ENCODE measurements at places on chromosomes 1 and 21. TPM values are rescaled to one million over a fixed set of nuclear protein-coding genes. Genes with fewer than 3 reads are reported as not detected.

DNA sequence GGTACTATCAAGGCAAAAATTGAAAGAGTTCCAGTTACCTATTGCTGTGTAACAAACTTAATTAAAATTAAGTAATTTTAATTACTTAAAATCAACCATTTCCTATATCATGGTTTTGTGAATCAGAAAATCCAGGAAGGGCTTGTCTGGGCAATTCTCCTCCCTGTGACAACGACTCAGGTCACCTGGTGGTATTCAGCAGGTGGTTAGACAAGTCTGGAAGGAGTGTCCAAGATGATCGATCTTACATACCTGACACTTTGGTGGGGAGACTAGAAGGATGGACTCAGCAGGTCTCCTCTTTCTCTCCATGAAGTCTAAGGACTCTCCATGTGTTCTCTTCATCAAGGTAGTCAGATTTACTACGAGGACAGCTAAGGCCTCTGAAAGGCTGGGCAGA, 22.9 kb downstream of the SERPINC1 start:
- H3K4me3 ChIP-seq: no peak overlapping the region
- H3K27ac ChIP-seq: no peak overlapping the region
- H3K36me3 ChIP-seq: peaks cover 6% of the 10 kb centered on the region
- H3K27me3 ChIP-seq: no peaks in the 10 kb centered on the region
- H3K4me1 ChIP-seq: no peaks in the 10 kb centered on the region

DNA sequence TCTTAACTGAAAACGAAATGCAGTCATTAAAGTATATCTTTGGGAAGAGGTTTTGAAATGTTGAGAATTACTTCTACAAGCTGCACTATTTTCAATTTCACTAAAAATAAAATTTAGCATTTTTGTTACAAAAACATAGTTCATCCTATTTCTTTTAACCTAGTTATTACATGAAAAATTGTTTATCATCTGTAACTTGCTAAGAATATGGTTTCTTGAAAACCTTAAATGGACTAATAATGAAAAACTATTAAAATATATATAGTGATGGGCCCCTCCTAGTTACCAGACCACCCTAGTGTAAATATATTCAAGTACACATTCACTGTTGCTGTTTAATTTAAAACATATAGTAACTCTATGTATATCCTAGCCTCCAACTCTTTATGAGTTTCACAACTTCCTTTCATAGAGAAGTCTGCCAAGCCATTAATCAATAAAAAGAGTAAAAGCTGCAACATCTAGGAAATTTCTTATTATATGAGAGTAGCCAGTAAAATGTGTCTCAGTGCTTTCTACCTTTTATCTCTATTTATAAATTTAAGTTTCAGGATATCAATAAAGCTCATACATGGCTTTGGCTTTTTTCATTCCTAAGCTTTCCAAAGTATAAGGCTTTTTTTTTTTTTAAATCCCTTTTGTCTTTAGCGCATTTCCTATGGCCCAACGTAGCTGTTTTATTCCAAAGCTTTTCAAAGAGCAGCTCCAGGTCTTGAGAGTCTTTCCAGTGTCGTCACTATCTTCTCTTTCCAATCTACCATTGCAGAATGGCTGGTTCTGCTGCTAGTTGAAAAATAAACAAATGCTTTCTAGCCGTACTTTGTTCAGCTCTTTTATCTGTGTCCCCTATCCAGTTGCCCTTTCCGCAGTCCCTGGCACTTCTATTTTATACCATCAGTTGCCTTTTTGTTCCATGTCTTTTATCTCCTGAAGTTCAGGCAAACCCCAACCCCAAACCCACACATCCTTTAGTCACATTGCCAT, 6.5 kb downstream of the IRF2BP2 start:
- H3K36me3 ChIP-seq: peaks cover 27% of the 10 kb centered on the region
- H3K27ac ChIP-seq: peak overlapping the region; percentile 98
- H3K4me1 ChIP-seq: peaks cover 37% of the 10 kb centered on the region

DNA sequence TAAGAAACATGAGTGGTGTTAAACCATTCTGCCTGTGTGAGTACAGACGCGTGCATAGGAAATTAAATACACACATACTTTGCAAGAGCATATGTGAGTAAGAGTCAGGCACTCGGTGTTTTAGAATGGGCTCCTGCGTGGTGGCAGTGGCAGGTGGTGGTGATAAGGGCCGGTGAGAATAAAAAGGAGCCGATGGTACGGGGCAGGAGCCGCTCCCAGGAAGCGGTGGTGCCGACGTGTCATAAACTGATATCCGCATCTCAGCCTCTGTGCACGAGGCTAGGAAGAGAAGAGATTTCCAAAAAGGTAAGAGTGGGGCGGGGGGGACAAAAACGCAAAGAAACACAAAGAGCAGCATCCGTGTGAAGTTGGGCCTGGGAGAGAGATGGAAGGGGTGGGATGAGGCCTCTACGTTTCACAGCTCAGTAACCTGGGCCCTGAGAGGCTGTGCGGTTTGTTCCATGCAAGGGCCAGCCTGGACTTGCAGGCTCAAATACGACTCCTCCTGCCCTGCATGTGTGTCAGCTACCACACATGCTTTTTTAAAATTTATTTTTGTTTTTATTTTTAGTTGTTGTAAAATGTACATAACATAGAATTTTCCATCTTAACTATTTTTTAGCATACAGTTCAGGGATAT, 127.7 kb upstream of the COL6A1 start:
- no peak for DNase-seq
- peaks cover 3% of the 10 kb centered on the region for H3K4me1 ChIP-seq
- no peak overlapping the region for H3K27ac ChIP-seq
- no peak overlapping the region for H3K4me3 ChIP-seq

- peaks cover 20% of the 10 kb centered on the region for H3K27me3 ChIP-seq
- peaks cover 8% of the 10 kb centered on the region for H3K4me1 ChIP-seq
- no peak overlapping the region for H3K4me3 ChIP-seq
- no peak for DNase-seq
Measured at GRCh38 chr1:245416781-245417180, 262.0 kb downstream of the KIF26B start.

- peaks cover 5% of the 10 kb centered on the region for H3K4me1 ChIP-seq
- no peaks in the 10 kb centered on the region for H3K36me3 ChIP-seq
- peaks cover 4% of the 10 kb centered on the region for H3K27me3 ChIP-seq
- DNase-seq: no peak
- H3K27ac ChIP-seq: no peak overlapping the region
Measured at GRCh38 chr1:6126521-6127067, 53.5 kb downstream of the CHD5 start.

Gene XCL2
- total RNA-seq: 0.35 TPM

DNA sequence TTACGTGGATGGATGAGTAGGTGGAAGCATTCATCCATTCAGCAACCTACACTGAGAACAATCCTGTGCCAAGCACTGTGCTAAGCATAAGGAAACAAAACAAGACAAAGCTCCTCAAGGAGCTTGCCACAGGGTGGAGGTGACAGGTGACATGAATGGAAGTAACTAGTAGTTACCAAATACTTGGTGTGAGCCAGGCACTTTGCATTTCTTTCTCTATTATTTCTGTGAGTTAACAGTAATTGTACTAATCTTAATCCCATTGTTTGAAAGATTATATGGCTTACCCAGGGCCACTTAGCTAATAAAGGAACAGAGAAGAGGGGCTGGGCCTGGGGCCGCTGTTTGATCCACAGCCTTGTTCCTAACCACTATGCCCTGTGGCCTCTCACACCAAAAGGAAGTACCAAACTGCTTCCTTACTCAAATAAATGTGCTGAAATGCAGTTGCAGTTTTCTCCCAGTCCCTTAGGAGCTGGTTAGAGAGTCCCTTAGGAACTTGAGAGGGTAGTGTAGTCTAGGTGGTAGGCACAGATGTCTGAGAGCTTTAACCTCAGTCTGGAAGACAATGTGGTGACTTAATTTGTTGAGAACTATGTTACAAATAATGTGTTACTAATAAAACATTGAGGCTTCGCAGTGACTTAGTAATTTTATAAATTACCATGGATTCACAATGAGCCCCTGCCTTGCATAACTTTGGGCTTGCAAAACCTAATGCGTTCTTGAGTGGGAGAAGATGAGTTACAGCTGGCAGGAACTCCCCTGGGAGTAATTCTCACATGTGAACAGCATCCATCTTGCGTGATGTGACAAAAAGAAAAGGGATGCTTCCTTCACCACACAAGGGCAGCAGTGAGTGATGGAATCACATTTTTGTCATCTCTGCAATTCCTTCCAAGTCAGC, 69.8 kb downstream of the MPZL1 start:
- H3K27ac ChIP-seq: no peak overlapping the region
- peak; percentile 58 for DNase-seq
- no peak overlapping the region for H3K4me3 ChIP-seq
- peaks cover 23% of the 10 kb centered on the region for H3K4me1 ChIP-seq
- peaks cover 17% of the 10 kb centered on the region for H3K36me3 ChIP-seq
- no peaks in the 10 kb centered on the region for H3K27me3 ChIP-seq

GRCh38 chr1:203742436-203742835, 22.5 kb upstream of the LAX1 start:
- H3K27me3 ChIP-seq: no peaks in the 10 kb centered on the region
- DNase-seq: peak; percentile 35
- no peak overlapping the region for H3K27ac ChIP-seq
- H3K4me1 ChIP-seq: peaks cover 13% of the 10 kb centered on the region

DNA sequence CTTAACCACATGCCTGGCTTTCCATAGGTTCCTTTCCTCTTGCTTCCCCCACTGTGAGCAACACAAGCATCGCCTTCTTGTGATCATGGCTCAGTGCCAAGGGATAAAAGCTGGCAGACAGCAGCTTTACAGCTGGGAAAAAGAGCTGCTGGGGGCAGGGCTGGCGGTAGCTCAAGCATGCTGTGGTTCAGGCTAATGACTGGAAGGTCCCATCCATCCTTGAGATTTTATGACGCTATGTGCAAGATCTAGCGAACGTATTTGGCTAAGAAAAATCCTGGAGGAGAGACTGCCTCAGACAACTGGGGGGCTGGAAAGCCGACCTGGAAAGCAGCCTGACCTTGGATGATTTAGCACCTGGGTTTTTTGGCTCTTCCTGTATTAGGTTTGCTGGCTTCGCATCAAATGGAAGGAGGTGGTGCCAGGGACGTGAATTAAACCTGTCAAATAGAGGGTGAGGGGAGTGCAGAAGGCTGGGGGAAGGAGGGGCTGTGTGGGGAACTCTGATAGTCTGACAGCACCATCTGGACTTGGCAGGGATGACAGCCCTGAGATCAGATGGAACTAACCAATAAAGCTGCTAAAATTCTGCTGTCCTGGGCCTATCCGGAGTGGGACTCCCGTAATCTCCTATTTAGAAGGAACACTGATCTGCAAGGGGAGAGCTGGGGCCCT, 34.8 kb downstream of the ZMYND12 start:
- no peak overlapping the region for H3K4me3 ChIP-seq
- peaks cover 61% of the 10 kb centered on the region for H3K4me1 ChIP-seq
- H3K36me3 ChIP-seq: no peaks in the 10 kb centered on the region
- H3K27ac ChIP-seq: peak overlapping the region; percentile 83

DNA sequence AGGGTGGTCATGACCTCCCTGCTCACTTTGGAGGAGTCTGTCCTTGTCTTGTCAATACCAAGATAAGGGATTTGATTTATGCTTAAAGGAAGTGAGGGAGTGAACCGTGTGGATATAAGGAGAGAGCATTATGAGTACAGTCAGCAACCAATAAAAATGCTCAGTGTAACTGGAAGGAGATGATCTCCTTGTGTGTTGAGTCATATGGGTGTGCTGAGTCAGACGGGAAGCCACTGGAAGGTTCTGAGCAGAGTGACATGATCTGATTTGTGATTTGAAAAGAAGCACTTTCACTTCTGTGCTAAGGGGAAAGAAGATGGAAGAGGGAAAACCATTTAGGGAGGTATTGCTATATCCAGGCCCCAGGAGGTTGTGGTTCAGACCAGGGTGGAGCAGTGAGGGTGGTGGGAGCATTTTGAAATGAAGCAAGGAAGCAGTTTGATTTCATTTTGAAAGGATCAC, 2.5 kb upstream of the BCL10 start:
- H3K27me3 ChIP-seq: no peaks in the 10 kb centered on the region
- peaks cover 8% of the 10 kb centered on the region for H3K4me1 ChIP-seq
- DNase-seq: peak; percentile 35
- H3K4me3 ChIP-seq: no peak overlapping the region

DNA sequence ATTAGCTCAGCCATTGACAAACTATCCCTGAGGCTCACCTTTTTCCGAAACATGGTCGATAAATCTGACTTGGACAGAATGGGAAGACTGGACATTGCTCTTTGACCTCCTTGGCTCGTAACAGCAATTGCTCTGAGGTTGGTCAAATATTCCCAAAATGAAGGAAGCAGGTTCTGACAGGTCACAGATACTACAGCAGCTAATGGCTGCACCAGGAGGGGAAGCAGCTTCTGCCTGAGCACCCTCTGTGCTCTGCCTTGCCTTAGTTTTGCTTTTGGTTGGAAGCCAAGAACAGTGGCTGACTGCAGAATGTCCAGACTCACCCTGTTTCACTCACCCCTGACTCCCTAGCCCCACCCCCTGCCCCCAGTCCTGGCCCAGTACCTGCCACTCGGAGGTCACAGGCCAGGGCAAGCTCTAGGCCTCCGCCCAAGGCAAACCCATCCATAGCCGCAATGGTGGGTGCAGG, 15.4 kb downstream of the ECHDC2 start:
- no peaks in the 10 kb centered on the region for H3K36me3 ChIP-seq
- peak overlapping the region; percentile 83 for H3K27ac ChIP-seq
- no peaks in the 10 kb centered on the region for H3K27me3 ChIP-seq
- no peak overlapping the region for H3K4me3 ChIP-seq
- peaks cover 18% of the 10 kb centered on the region for H3K4me1 ChIP-seq

DNA sequence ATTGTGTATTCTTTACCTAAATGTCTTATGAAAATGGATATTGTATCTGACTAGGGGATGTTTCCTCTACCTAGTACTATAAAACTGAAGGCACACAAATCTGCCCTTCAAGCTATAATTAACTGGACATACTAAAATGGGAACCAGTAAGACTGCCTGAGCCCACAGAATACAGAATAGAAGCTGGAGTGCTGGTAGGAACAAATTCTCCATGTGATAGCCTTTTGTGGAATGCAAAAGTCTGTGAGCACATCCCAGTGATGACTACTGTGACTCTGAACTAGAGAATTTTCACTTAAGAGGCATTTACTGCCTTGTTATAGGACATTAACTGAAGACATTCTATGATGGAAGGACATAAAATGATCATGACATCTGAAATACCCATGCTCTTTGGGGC, 30.3 kb downstream of the KIFAP3 start:
- no peaks in the 10 kb centered on the region for H3K27me3 ChIP-seq
- peaks cover 20% of the 10 kb centered on the region for H3K36me3 ChIP-seq
- DNase-seq: no peak
- no peaks in the 10 kb centered on the region for H3K4me1 ChIP-seq
- no peak overlapping the region for H3K27ac ChIP-seq

GRCh38 chr1:173175514-173176145, 31.5 kb downstream of the TNFSF4 start:
- DNase-seq: peak; percentile 58
- peak overlapping the region; percentile 24 for H3K27ac ChIP-seq
- H3K27me3 ChIP-seq: no peaks in the 10 kb centered on the region
- no peaks in the 10 kb centered on the region for H3K36me3 ChIP-seq
- no peaks in the 10 kb centered on the region for H3K4me1 ChIP-seq
- H3K4me3 ChIP-seq: no peak overlapping the region

Gene NPPB
- not detected for total RNA-seq

GRCh38 chr1:160207771-160208556, 2.8 kb downstream of the PEA15 start:
- H3K4me3 ChIP-seq: no peak overlapping the region
- H3K36me3 ChIP-seq: peaks cover 52% of the 10 kb centered on the region
- no peaks in the 10 kb centered on the region for H3K27me3 ChIP-seq
